Trophoblast cell (in vitro differentiated cells and primary cell): ENCODE measurements at places on chromosomes 6 and 20.

DNA sequence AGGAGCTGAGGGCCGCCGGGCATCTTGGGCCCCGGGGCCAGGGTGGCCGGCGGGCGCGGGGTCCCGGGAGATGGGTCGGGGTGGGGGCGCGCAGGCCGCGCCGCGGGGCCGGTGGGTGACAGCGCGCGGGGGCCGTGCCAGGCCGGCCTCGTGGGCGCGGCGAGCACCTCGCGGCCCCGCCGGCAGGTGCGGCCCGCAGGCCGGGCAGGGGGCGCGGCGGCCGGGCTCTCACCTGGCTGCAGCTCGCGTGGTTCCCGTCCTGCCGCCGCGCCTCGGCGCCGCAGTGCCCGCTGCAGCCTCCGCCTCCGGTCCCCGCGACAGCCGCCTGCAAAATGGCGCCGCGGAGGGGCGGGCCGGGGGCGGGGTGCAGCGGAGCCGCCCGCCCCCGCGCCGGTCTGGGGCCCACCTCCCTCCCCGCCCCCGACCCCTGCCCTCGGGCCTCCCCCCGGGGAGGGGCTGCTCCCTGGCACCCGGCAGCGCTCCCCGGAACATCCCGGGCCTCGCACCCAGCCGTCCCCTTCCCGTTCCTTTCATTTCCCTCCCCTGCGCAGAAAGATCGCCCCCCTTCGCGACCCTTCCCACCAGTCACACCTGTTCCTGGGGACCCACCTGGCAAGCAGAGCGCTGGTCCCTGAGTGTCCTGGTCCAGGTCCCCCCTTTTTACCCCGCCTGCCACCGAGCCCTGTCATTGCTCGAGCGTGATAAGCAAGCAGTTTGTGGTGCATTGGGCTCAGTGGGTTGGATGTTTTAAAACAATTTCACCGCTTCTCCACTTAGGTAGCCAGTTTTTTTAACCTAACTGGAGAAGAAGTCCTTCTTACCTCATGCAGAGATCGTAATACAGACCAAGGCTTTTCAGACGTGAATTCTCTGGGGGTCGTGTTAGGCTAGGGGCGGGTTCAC lies at the start of gene SLC23A2:
Gene SLC23A2 (minus strand): TSS at position 337 of the 903 bp plus-strand sequence. CDS start 68,948 bp downstream, outside the sequence.
- DNase-seq, result peak; percentile 31

DNA sequence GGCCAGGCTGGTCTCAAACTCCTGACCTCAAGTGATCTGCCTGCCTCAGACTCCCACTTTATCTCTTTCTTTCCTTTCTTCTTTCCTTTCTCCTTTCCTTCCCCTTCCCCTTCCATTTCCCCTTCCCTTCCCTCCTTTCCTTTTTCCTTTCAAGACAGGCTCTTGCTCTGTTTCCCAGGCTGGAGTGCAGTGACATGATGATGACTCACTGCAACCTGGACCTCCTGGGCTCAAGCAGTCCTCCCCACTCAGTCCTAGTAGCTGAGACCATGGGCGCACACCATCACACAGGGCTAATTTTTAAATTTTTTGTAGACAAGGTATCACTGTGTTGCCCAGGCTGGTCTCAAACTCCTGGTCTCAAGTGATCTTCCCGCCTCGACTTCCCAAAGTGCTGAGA lies 377.6 kb upstream of the ZFP64 start:
- DNase-seq, result no peak

GRCh38 chr6:14986370-14986769 lies 259.5 kb upstream of the JARID2 start:
- no peak for DNase-seq

DNA sequence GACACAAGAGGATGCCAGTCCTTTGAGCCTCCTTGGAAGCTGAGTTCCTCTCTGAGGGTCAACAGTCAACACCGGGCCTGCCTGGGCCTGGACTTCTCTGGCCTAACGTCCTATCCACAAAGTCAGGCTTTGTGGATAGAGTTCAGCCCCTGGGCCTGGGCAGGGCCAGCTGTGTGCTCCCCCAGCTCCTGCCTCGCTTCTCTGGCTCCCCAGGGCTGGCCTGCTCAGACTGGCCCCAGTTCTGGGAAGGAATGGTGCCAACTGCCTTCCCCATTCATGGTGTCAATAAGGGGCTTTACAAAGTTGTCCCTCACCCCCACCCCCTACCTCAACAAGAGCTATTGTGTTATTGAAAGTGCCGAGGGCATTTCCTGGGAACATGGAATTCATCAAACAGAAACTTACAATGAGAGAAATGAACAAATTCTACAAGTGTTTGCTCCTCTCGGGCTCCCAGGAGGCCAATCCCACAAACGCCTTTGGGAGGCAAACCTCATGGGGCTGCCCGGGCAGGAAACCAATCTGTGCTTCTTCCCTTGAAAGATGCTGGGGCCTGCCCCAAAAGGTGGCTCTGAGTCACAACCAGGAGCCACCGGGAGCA lies 26.5 kb upstream of the PPP1R14C start:
- DNase-seq, result no peak

DNA sequence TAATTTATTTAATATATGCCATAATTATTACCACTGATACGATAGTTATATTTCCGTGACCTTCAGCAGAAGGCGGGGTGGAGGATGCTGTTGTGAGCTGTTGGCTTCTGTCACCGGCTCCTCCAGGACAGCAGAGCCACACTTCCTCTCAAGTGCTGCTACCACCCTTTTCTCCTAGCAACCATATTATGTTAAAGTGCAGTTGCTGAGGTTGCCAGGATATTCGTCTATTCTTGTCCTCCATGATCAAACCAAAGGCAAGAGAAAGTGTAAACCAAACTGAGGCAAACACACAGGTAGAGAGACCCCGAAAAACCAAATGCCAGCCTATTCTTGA lies 27.8 kb downstream of the RGS17 start:
- DNase-seq, result no peak

DNA sequence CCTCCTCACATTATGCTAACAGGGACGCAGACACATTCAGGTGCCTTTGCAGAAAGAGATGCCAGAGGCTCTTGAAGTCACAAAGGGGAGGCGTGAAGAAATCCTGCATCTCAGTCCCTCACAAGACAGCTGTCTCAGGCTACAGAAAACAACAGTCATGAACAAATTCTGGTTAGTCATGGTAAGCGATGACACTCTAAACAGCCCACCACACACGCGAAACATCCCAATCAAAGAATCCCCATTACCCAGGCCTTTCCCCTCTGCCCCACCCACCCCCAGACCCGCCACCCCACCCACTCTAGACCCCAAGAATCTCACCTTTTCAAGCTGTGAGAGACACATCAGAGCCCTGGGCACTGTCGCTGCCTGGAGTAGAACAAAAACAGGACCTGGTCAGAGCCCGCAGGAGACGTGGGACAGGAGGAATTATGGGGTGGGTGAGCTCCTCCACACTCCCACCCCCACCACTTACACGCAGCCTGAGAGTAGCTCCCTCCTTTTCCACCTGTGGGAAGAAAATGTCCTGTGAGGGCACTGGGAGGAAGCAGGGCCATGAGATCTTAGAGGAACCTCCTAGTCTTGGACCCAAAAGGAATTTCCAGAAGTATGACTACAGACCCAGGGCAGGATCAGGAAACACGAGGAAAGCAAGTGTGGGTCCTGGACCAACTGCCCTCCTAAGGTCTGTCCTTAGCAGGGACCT lies 2.7 kb downstream of the HLA-B start:
- no peak for DNase-seq

GRCh38 chr6:12395898-12396297 lies 105.7 kb downstream of the EDN1 start:
- no peak for DNase-seq

DNA sequence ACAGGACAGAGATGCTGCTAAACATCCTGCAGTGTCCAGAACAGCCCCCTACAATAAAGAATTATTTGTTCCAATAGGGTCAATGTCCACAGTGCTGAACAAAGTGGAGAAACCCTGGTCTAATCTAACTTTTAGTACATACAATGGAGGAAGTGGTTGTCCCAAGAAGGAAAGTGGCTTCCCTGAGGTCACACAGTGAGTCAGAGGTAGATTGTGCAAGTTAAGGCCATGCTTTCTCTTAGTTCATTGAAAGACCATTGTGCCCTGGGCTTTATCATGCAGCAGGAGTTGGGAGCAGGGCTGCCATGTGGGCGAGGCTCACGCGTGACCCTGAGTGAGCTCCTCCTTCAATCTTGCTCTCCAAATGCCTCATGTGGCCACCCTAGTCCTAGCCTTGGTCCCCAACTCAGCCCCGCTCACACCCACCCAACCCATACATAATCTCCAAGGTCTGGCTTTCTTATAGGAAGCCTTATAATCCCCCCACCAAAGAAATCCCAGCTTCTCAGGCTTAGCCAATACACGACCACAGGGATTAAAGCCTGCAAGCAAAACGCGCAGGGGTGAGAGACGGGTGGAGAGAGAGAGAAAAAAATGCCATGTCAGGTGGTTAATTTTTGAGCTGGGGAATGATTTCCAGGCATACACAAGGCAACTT lies 19.9 kb downstream of the SLC13A3 start:
- DNase-seq, result peak; percentile 93
